ENCODE measurements at places on chromosomes 12 and 14.

DNA sequence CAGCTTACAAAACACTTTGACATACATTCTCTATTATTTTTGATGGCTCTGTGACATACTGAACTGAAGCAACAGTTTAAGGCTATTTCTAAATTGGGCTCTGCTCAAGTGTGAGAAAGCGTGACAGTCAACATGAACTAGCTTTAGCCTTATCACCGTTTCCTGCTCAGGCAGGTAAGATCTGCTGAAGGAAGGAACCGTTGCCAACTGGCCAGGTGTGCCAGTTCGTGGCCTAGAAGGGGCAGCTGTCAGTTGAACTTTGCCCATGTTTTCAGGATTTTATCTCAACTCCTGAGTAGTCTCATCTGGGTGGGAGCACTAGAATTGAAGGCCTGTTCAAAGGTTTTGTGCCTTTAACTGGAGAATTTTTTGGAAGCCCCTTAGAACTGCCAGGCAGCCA lies 79.5 kb downstream of the ETV6 start:
- DNase-seq = no peak

GRCh38 chr12:71061451-71061850 lies 96.3 kb downstream of the TSPAN8 start:
- DNase-seq = no peak

- no peak for DNase-seq
These were observed 313.6 kb upstream of the LMO3 start for GRCh38 chr12:16919551-16919950.

- no peak for DNase-seq
These were observed 70.9 kb upstream of the OTX2 start for GRCh38 chr14:56881181-56881580.

DNA sequence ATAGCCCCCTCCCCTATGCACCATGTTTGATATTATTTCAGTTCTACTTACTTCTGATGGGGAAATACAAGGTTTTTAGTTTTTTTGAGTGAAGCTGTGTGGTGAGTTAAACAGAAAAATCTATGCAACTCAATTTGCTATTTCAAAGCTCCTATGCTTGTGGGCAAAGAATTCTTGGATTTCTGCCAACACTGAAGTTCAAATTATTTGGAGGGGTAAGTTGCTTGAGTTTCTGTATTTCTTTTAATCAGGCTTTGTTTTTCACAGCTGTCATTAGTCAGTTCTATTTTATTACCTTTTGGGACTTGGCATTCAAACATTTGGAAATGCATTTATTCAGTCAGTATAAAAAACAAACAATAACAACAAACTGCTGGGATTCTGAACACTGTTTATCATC lies 407.5 kb upstream of the MGAT4C start:
- DNase-seq = no peak

DNA sequence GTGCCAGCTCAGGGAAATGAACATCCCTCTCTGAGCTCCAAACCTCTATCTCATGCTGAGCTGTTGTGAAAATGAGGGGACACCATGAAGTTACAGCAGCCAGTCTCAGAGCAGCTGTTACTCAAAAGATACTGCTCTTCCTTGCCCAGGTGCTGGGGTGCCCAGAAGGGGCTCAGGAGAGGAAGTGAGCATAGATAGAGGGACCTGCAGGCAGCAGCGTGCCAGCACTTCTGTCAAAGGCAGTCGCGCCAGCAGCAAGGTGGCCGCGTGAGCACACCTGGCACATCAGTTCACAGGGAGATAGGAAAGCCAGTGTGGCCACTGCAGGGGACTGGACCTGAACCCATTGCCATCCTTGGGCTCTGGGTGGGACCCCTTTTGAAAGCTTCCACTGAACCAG lies 27.8 kb downstream of the C14orf132 start:
- no peak for DNase-seq

DNA sequence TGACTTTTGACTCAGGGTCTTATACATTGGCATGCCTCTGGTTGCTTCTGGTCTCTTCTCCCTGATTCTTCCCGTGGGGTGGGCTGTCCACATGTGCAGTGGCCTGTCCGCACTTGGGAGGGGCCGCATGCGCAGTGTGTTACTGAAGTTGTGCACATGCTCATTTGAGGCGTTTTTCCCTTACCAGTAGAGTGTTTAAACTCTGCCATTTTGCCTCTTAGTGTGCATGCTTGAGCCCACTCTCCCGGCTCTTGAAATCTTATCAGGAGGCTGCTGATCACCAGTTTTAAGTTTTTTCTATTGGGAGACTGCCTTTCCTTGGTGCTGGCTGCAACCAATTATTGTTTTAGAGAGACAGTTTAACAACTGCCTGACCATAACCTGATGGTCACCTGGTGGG lies 32.1 kb upstream of the HECTD1 start:
- DNase-seq = no peak

DNA sequence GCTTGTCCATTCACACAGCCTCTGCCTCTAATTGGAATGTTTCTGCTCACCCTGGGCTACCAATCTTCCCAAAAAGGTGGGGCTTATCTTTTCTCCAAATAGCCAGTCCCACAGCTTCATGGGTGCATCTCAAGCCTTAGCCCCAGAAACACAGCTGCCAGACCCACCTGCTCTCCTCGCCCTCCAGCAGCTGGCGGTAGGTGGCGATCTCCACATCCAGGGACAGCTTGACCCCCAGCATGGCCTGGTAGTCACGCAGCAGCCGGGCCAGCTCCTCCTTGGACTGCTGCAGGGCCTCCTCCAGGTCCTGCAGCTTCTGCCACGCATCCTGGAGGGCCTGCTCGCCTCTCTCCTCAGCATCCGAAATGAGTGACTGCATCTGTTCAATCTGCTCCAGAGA lies 11.1 kb downstream of the KRT77 start:
- no peak for DNase-seq

- DNase-seq = no peak
These were observed 91.2 kb downstream of the SLC25A21 start for GRCh38 chr14:37081218-37081617.

- no peak for DNase-seq
These were observed 49.0 kb upstream of the KCNA1 start for GRCh38 chr12:4860741-4861140.

DNA sequence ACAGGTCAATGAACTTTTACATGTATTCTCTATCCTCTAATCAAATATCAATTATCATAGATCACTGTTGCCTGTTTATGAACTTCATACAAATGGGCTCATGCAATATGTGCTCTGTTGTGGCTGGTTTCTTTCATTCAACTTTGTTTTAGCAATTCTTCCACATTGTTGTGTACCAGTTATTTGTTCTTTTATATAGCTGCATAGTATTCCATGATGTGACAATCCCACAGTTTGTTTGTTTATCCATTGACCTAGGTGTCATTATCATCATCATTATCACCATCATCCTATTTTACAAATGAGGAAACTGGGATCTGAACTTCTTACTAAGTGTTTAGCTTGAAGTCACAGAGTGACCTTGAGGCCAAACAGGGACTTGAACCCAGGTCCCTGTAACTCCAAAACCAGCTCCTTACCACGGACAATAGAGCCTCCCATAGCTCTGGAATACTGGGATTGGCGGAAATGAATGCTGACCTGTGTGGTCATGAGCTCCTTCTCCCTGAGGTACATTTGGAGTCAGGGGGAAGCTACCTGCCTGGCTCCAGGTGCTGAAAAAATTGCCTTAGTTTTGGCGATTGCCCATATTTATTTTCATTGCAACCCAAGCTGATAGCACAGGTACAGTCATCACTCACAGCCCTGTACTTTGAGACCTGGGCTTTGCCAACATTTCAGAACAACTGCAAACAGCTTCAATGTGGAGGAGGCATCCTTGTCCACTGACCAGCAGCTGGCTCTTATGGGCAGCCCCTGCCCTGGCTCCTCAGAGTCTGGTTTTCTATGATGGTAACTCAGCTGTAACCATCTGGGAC lies 9.2 kb downstream of the ZFP36L1 start:
- DNase-seq = no peak

DNA sequence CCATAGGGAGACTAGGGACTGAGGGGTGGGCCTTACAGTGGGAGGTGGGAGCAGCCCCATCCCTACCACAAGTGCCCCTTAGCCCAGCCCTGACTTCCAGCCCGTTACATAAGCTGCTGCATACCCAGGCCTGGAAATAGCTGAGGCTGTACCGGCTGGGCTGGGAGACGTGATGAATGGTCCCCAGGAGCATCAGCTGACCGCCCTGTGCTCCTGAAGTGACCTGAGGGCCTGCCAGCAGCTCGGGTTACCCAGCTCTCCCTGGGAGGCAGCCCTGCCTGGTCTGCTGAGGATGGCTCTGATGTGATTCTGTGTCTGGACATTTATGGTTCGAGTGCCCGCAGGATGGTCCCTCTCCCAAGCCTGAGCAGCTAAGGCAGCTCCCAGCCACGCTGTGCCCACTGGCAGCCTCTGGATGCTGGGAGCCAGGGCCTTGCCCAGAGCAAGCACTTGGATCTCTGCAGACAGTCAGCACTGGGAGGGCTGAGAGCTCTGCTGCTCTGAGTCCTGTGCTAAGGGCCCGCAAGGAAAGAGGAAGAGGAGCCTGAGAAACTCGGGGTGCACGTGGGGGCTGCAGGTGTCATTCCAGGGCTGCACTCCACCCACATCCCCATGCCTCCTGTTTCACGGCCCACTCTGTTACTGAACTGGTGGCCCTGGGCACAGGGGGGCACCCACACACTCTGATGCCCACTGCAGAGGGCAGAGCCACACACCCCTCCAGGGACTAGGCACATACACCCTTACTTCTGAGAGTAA lies 20.5 kb downstream of the TAMALIN start:
- DNase-seq = no peak

GRCh38 chr12:4273652-4274395 lies at the start of gene CCND2:
Gene CCND2 (plus strand): TSS chr12:4273762. CDS start chr12:4274041, 279 bp downstream.
- DNase-seq = no peak

DNA sequence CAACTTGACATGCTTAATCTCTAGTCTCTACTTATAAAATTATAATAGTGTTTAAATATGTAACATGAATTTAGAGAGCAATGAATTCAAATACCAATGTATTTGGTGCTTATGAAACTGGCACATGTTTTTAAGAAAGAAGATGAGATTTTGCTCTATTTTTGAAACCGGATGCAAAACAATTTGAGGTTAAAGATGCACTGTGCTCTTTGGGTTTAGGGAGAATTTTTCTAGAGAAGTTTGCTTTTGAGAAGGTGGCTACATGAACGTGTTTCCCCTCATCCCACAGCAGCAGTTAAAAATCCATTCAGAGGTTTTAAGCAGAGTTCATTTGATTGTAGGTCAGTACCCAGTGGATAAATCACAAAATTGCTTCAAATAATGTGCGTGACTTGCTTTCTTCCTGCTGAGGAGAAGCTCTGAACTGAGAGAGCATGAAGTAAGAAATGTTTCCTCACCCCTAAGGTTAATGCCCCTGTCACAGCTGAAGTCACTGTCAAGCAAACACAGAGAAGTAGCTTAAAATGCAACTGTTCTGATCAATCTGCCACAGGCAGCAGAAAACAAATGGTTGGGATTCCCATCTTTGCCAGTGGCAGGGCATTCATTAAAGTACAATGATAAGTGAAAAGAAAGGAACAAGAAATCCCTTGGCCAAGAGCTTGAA lies 241.9 kb upstream of the SYT1 start:
- no peak for DNase-seq

DNA sequence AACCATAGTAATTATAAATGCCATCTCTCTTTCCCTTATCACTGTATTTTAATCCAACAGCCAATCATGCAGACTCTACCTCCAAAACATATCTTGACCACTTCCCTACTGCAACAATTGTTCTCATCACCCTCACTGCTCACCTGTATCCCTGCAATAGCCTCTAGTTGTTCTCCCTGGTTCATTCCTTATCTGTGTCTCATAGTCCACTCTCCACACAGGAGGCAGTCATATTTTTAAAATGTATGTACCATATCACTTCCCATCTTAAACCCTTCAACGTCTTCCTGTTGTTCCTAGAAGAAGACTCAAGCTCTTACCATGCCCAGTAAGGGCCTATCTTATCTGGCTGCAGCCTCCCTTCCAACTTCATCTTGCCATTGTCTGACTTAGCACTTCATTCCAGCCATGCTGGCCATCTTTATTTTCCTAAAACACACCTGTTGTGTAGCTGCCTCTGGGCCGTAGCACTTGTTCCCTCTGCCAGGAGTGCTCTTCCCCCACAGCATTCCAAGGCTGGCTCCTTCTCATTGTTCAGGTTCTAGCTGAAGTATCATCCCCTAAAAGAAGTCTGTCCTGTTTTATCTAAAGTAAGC lies 27.8 kb upstream of the BHLHE41 start:
- DNase-seq = no peak

- no peak for DNase-seq
These were observed 34.9 kb downstream of the SH2B3 start for GRCh38 chr12:111440631-111441030.

DNA sequence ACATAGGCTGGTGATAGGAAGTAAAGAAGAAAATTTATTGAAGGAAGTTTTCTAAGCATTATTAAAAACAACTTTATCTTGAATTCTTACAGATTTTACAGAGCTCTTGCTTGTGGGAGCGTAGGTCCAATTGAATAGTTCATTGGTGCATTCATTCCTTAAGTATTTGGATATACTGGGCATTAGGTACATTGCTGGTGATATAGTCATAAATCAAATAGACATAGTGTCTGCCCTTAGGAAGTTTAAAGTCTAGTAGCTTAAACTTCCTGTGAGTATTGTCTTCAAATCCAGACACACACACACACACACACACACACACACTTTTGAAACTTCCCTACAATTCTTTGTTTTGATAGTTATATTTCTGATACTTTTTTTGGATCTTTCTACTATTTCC lies 226.7 kb downstream of the FUT8 start:
- no peak for DNase-seq

GRCh38 chr12:15605881-15606590 lies 183.2 kb downstream of the EPS8 start:
- DNase-seq = no peak

Data from NCI-H1436 treated with DMSO at 0.1 percent for 48 hours (cell line).